ENCODE measurements at places on chromosomes 5 and 9.
A peak's percentile ranks its signal among the peaks of the same experiment; 100 is the strongest.

GRCh38 chr9:7320139-7320538, 479.4 kb downstream of the DMAC1 start:
- DNase-seq, result no peak

- DNase-seq, result no peak
Observed at GRCh38 chr9:105390871-105391270, 57.0 kb upstream of the FSD1L start.

- no peak for DNase-seq
Observed at GRCh38 chr5:10502130-10502529, 60.5 kb downstream of the ROPN1L start.

- no peak for DNase-seq
Observed at GRCh38 chr9:842635-843426, 1.3 kb downstream of the DMRT1 start.

DNA sequence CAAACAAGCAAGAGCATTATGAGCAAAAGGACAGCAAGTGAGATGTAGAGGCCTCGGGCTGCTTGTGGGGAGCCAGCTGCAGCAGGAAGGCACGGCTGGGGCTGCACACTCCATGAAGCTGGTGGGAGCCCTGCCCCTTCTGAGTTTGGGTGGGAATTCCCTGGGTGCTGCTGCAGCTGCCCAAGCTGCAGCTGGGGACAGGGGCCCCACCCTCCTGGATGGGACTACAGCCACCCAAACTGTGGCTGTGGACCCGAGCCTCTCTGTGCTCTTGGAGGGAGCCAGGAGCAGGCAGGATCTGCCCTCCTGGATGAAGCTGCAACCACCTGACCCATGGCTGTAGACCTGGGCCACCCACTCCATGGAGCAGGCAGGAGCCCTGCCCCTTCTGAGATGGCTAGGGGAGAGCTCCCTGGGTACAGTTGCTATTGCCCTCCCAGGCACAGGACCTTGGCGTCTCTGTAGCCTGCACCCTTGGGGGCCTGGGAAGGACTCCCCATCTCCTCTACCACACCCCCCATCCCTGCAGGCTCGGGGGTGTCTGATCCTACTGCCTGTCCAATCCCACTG, 159.1 kb downstream of the ERCC6L2 start:
- DNase-seq, result no peak

- no peak for DNase-seq
Observed at GRCh38 chr5:154244476-154244875, 53.9 kb downstream of the GALNT10 start.

GRCh38 chr5:67774786-67775185, 440.8 kb upstream of the PIK3R1 start:
- DNase-seq, result no peak

- DNase-seq, result peak; percentile 23
Observed at GRCh38 chr5:32020271-32020670, 153.8 kb downstream of the GOLPH3 start.

DNA sequence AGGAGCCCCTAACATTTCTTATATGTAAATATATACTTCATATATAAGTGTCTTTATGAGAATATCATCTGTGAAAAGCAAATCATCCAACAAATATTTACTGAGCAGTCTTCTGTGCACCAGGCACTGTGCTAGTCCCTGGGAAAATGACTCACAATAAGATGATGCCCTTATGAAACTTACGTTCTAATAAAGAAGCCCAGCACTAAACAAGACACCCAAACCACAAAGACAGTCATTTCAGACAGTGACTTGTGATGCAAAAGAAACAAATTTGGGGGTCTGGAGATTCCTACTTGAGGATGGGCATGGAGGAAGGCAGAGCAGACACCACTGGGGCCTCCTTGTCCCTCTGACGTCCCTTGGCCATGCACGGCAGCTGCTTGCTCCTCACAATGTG, 30.6 kb upstream of the PPP1R2B start:
- DNase-seq, result no peak

- no peak for DNase-seq
Observed at GRCh38 chr9:69771775-69772418, 12.1 kb upstream of the PTAR1 start.

DNA sequence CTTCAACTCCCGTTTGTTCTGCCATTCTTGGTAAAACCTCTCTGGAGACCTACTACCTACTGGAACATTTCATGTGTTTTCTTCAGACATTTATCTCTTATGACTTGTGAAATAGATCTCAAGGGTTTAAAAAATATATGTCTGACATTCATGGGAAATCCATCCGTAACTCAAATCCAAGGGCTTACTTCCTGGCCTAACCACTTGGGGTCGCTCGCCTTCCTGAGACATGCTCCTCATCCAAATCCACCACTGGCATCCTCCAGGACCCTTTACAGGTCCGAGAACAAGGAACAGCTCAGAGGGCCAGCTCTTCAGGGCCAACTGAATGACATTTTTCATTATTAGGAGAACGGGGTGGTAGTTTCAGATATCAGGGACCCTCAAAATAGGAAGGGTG, 235.1 kb upstream of the TUT7 start:
- DNase-seq, result no peak

GRCh38 chr9:37892063-37892462, 11.9 kb downstream of the SLC25A51 start:
- DNase-seq, result no peak

- no peak for DNase-seq
Observed at GRCh38 chr5:78050888-78051287, 243.6 kb downstream of the AP3B1 start.

- DNase-seq, result no peak
Observed at GRCh38 chr9:134815435-134816214, 65.0 kb upstream of the FCN2 start.

- DNase-seq, result no peak
Observed at GRCh38 chr5:35383041-35383440, 152.8 kb upstream of the PRLR start.

DNA sequence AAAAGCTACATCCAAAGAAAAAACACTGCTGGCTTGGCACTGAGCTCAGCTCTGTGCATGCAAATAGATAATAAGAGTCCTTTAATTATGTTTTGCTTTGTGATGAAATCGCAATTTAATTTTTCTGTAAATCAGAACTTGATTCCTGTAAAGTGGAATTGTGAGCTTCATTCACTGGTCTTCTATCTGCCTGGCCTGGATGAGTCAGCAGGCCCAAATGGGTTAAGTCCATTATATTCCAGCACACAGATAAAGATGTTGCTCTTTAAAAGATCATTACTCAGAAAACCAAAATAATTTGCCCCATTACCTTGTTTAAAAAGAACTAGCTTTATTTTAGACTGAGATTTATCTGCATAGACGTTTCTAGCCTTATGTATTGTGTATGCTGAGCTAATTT, 90.4 kb downstream of the CARTPT start:
- DNase-seq, result no peak

DNA sequence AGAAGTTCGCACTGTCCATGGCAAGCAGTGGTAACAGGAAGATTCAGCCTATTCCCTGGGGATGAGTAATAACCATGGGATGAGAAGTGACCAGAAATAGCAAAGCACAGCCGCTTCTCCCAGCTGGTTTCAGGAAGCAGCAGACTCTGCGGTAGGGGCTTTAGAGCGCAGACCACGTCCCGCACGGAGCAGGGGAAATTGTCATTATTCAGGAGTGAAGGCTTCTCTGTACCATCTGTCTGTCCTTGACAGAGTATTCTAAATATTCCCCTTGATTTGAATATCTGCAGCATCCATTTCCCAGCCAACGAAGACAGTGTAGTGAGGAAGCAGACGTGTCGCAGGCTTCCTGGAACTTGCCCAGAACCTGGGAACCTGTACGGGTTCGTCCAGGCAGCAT, 159.6 kb downstream of the NXNL2 start:
- DNase-seq, result no peak

DNA sequence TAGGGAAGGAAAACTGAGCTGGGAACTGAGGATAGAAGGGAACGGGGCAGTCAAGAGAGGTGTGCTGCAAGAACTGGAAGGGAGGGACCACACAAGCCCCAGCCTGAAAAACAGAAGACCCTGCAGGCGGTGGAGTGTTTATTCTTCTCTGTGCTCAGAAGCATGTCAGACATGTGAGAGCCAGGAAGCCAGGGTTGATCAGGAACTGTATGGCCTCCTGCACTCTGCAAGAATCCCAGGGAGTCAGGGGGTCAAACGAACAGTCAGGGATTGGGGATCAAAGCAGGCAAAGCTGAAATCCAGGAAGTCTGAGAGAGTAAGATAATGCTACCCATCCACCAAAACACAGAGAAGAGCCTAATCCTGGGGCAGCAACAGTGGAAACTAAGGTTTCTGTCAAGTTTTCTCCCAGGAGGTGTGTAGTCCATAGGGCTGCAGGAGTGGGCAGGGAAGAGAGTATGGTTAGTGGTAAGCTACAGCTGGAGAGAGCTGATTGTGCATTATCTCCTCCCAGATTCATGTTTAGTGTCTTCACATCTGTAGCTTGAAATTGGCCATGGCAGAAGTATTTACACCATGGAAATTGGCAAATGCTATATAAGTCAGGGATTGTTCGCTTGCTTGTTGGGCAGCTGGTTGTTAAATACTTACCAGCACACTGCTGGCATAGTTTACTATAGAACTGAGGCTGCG, 115.4 kb upstream of the SLC44A1 start:
- DNase-seq, result no peak

GRCh38 chr5:16856531-16856930, 79.6 kb downstream of the MYO10 start:
- DNase-seq, result no peak

DNA sequence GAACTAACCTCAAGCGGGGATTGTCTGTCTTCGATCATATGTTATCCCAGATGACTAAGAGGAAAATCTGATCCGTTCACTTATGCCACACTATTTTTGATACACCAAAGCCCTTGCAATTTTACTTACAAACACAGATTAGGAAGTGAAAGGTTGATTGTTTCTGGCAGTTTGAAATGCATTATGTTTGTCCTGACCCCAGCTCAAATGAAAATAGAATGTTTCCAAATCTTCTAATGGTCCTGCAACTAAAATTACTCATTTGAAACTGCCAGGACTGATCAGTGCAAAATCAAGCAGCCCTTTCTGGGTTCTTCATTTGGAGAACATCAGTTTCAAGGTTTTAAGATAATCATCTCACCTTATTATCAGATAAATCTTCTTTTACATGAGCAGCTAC, 696.7 kb upstream of the WWC1 start:
- no peak for DNase-seq

All from GM19239 (cell line).